Activated CD4-positive, alpha-beta T cell treated with anti-CD3 and anti-CD28 coated beads, Interleukin-2, amount 50 U/mL, for 1 hour (primary cell): ENCODE measurements at places on chromosomes 12 and 14.

- DNase-seq: no peak
Observed at GRCh38 chr12:53973236-53974042, 513 bp downstream of the HOXC11 start.

- DNase-seq: no peak
Observed at GRCh38 chr12:130133851-130134562, 28.3 kb upstream of the FZD10 start.

- DNase-seq: no peak
Observed at GRCh38 chr12:25818596-25819390, 139.7 kb upstream of the RASSF8 start.

- DNase-seq: no peak
Observed at GRCh38 chr12:62606654-62607053, 140.0 kb downstream of the MON2 start.

DNA sequence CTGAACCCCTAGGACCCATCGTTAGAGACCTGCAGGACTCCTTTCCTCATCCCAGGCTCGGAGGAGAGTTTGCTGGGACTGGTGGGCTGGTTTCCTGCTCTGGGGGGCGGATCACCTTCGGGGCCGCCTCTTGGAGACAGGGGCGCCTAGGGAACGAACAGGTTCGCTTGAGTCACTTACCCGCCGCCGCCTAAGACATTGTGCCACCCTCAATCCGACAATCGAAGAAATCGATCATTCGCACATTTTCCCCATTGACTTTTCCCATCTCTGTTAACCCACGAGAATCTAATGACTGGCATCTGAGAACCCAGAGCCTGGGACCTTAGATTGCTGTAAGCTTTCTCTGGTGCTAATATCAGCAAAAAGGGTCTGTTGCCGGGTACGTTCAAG lies 322 bp downstream of the SLC39A9 start:
- DNase-seq: no peak

- DNase-seq: no peak
Observed at GRCh38 chr12:113129664-113130456, 5.7 kb downstream of the RASAL1 start.

- DNase-seq: no peak
Observed at GRCh38 chr12:15541996-15542631, 219.8 kb downstream of the PTPRO start.

DNA sequence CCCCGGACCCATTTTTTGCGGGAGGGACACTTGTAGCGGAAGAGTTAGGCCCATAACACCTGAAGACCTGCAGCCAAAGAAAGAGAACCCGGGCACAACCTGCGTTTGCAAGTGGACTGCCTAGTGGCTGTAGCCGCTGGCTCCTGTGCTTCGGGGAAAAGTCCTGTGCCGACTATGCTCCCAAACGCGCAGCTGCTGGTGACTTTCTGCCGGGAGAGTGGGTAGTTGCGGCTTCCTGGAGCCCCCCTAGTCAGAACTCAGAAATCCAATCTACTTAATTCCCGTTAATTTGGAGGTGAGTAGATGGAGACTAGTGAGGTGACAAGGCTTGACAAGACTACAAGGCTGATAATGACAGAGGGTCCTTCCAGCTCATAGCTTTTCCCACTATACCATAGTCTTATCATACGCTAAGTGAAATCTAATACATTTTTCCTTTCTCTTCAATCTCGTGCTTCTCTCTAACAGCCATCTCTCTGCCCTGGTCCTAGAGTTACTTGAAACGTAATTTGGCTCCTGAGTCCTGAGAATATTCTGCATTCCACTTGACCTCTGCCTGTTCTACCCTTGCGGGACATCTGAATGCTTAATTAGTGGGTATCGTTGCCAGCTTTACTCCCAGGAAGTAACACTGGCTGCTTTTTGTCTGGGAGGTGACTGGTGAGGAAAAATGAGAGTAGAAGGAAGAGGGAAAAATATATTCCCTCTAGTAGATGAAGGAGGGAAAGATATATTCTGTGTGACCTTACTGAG lies 556 bp downstream of the MTHFD1 start:
- DNase-seq: peak; percentile 24

- DNase-seq: no peak
Observed at GRCh38 chr12:11136075-11136474, 1.6 kb upstream of the TAS2R30 start.

GRCh38 chr12:9754099-9754927 lies 6.4 kb downstream of the CD69 start:
- no peak for DNase-seq

- DNase-seq: no peak
Observed at GRCh38 chr14:102652194-102652593, 59.7 kb downstream of the RCOR1 start.

- no peak for DNase-seq
Observed at GRCh38 chr12:8609061-8609570, 3.5 kb downstream of the AICDA start.

DNA sequence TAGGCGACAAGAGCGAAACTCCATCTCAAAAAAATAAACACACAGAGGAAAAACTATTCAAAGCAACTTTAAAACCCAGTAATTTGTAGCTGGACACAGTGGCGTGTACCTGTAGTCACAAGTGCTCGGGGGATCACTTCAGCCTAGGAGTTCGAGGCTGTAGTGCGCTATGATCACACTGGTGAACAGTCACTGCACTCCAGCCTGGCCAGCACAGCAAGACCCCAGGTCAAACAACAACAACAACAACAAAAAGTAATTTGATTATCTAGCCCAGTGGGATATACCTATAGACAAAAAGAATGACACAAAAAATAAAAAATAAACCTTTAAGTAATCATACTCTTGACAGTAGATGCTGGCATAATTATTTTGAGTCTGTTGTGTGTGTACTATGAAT lies 29.3 kb downstream of the STX2 start:
- DNase-seq: no peak

DNA sequence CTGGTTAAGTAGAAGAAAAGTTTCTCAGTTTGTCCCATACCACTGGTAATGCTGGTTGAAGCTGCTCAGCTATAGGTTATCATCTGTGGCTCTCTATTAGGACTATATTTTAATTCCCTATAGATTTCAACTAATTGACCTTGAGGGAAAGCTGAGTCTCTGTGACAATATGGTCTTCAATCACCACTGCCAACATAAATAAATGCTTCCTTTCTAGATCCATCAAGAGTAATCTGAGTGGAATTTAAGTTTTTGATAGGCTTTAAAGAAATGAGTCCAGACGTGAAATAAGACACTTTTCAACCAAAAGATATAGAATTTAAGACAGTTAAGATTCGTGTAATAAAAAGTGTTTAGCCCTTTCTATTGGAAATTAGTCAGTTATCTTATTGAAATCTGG lies 63.5 kb upstream of the MYF6 start:
- no peak for DNase-seq

GRCh38 chr12:69466867-69467266 lies 3.3 kb upstream of the FRS2 start:
- no peak for DNase-seq

GRCh38 chr12:116137318-116137717 lies 140.2 kb downstream of the MED13L start:
- no peak for DNase-seq

- DNase-seq: no peak
Observed at GRCh38 chr12:16330560-16330959, 16.9 kb upstream of the MGST1 start.

DNA sequence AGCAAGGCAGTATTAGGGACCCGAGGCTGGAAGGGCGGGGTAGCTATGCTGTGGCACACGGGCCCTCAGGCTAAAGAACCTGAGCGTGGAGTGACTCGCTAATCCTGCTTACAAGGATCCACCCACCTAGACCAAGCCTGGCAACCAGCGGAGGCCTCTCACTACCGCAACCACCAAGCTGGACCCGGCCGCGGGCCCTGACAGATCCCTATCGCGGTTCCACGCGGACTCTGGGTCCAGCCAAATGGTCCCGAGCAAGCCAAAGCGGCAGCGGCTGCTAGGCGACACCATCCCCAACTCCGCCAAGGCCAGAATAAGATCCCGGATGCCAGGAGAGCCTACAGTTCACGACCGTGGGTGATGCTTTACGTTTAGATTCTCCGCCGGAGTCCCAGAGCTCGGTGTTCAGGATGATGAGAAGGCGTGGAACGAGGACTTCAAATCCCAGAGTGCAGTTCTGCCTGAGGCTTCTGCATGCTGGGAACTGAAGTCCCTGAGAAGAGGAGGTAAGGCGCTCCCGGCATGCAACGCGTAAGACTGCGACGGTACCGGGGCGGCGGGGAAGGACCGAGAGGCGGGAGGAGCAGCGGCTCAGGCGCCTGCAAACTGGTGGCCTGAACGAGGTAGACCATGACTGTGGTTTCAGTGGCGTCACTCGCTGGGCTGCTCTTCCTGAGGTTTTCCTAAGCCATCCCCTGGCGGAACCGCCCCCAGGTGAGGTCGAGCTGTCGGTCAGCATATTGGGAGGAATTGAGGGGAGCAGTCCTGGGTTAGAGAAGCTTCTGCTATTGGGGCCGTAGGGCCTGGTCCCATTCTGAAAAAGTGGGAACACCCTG lies at the start of the genes CEP290 and TMTC3:
Gene CEP290 (minus strand): TSS at position 315 of the 836 bp plus-strand sequence. CDS start 781 bp downstream, outside the sequence.
Gene TMTC3 (plus strand): TSS at position 534 of the 836 bp plus-strand sequence. CDS start 6,009 bp downstream, outside the sequence.
- peak; percentile 89 for DNase-seq

GRCh38 chr12:55736780-55737580 lies 5.9 kb upstream of the GDF11 start:
- peak; percentile 53 for DNase-seq

DNA sequence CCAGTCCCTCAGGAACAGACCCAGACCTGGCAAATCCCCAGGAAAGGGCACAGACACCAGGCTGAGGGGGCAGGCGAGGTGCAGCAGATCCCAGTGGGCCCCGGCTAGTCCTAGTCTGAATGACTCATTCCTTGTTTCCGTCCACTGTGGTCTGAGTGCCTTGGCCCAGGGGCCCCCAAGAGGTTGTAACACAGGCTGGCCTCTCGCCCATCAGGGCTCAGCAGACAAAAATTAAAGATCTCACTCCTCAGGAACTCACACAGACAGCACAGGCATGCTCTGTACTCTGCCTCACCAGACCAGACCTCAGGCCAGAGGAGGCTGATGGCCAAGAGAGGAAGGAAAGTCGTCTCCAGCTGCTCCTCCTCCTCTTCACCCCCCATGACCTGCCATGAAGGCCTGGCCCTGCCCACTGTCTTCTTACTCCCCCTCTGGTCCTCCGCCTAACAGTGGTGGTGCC lies 7.7 kb upstream of the LTBP2 start:
- no peak for DNase-seq

GRCh38 chr14:50303744-50304471 lies 8.1 kb downstream of the L2HGDH start:
- DNase-seq: no peak

- no peak for DNase-seq
Observed at GRCh38 chr12:22738945-22739344, 114.0 kb downstream of the ETNK1 start.

DNA sequence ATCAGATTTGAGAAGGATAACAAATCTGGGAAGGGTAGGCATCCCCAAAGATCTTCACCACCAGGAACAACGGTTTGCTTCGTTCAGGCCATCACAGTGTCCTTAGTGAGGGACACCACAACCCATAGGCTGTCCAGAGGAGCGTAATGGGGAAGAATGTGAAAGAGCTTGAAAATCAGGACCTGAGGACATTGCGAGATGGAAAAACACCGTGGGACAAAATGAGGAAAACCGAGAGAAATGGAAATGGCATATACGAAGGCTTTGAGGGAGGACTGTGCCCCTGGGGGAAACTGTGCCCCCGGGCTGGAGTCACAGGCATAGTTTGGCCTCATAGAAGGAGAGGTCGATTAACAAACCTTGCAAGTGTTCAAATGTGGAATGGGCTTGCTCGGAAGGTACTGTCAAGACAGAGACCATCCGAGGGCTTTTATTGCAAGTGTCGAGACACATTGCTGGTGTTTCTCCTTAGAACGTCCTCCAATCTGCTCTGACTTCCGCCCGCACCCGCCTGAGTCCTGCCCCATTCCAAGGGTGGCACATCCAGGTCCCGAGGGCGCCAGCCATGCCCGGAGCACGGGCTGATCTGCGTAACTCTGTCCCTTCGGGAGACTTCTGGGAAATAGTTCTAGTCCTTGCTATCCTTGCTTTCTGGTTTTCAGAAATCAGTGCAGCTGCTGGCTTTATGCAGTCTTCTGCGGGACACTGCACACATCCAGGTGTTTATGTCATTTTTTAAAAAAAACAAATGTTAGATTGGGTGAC lies 885 bp upstream of the PALS1 start:
- peak; percentile 3 for DNase-seq

DNA sequence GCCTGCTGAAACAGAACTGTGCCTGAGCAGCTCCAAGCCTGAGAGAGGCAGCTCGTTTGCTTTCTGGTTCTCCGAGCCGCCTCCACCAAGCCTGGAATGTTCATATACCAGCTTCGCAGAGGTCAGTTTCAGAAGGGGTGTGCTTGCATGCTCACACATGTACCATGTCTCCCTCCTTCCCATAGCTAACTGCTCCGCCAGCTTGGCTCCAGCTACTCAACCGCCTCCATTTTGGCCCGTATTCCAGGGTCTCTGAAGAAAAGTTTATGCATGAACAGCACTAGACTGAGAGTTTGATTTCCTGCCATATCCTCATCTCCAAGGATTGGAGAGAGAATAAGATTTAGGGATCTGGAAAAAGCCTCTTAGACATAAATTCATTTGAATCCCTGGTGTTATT lies 103.7 kb downstream of the SMOC1 start:
- DNase-seq: no peak

GRCh38 chr14:98623788-98624415 lies 648.1 kb downstream of the BCL11B start:
- no peak for DNase-seq

DNA sequence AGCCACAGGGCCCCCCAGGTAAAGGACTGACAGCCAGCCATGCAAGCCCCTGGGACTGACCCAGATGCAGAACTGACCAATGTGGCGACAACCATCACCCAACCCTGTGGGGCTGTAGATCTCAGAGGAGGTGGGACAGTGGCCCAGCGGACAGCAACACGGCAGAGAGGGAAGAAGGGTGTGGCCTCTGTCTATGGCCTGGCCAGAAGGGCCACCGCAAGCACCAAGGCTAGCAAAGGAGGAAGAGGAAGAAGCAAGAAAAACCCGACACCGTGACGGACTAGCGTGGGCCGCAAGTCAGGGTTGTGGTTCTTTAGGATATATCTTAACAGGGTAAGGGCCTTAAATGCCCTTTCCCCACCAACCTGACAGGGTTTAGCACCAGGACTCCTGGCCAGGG lies 71.2 kb downstream of the ITPK1 start:
- DNase-seq: no peak

DNA sequence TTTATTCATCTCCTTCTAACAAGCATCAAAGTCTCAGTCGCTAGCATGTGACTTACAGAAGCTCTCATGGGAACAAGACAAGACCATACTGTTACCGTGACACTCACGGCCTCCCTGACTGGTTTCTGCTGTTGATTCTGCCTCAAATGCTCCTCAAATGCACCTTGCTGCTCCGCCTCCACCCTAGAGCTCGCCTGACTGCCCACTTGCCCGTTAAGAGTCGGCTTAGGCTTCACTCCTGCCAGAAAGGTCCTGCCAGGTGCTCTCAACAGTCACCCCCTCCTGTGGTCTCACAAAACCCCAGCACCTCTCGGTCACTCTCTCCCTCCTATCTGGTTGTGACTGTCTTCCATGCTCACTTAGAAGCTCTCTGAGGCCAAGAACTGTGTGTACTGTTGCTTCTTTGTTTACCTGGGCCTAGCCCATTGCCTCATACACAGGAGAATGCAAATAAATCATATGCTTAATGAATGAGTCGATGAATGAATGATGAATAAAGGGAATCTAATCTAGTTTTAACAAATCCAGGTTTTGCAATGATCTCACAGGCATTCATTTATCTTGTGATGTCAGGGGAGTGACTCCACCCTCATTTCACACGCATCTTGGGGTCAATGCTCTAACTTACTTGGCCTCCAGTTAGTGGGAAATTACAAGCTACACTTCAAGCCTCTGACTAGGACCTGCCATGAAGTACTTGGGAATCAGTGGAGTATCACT lies 41.3 kb downstream of the SSH1 start:
- no peak for DNase-seq
